Natural killer cell treated with Interleukin-12 subunit alpha and Interleukin-12 subunit beta and Interleukin-15 and Interleukin-18, amount 100 ng/mL, for 72 hours (primary cell): ENCODE measurements at places on chromosomes 3 and 15. TPM values are rescaled to one million over a fixed set of nuclear protein-coding genes. Genes with fewer than 3 reads are reported as not detected.

GRCh38 chr15:62824111-62825015 is 218.2 kb upstream of the TPM1 start:
- H3K4me3 ChIP-seq, result no peak overlapping the region
- no peak overlapping the region for H3K27ac ChIP-seq
- no peaks in the 10 kb centered on the region for H3K4me1 ChIP-seq
- H3K36me3 ChIP-seq, result no peaks in the 10 kb centered on the region
- no peak for DNase-seq
- peaks cover 10% of the 10 kb centered on the region for H3K27me3 ChIP-seq

IL17RE gene
- total RNA-seq, result 1.9 TPM

DNA sequence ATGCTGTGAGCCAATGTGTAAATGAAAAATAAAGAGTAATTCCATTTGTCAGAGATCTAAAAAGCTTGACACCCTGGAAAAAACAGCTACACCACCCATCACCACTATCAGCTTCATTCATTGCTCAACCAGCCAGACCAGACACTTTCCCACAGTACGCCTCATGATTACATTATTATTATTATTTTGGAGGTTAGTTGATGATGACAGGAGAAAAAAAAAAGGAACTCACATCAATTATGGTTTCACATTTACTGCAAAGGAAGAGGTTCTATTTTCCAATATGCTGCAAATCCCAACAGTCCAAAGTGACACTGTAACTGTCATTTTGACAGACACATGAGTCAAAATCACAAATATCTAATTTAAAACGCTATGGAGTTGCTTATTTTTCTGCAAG is 134.7 kb upstream of the TSC22D2 start:
- no peaks in the 10 kb centered on the region for H3K4me1 ChIP-seq
- no peak overlapping the region for H3K4me3 ChIP-seq
- H3K27me3 ChIP-seq, result peaks cover 8% of the 10 kb centered on the region
- DNase-seq, result no peak
- H3K27ac ChIP-seq, result no peak overlapping the region

- H3K4me1 ChIP-seq, result peaks cover 32% of the 10 kb centered on the region
- DNase-seq, result no peak
- peak overlapping the region; percentile 31 for H3K27ac ChIP-seq
- H3K4me3 ChIP-seq, result no peak overlapping the region
- no peaks in the 10 kb centered on the region for H3K27me3 ChIP-seq
- no peaks in the 10 kb centered on the region for H3K36me3 ChIP-seq
Measured at GRCh38 chr3:168066882-168067281, 28.8 kb downstream of the GOLIM4 start.
